Activated naive CD4-positive, alpha-beta T cell (primary cell): ENCODE measurements at places on chromosomes 5 and 9.

DNA sequence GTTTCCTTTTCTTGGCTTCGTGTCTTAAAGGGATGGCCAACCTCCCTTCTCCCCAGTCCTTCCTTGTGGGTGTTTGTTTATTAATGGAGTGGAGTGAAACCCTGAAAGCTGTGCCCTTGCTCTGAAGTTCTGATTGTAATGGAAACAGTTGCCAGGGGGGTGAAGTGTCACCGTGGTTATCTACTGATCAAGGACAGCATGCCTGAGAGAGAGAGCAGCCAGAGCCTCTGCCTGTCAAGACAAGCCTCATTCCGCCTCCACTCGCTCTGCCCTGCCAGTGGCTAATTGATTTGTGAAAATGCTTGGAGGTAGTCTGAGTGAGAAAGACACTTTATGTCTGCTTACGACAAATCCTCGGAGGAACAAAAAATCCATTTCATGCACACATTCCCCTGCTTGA lies 143.7 kb upstream of the SLC30A5 start:
- no peak for DNase-seq

DNA sequence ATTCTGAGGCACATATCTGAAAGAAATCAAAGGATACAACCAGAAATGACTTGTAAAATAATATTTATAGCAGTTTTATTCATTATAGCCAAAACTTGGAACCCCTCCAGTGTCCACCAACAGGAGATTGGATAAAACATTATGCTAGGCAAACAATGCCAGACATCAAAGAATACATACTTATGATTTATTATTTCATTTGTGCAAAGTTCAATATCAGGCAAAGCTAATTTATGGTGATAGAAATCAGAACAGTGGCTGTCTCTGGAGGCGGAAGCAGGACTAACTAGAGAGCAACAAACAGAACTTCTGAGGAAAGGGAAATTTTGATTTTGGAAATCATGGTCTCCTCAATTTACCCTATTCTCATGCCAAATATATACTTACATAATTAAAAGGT lies 193.1 kb downstream of the ICE1 start:
- no peak for DNase-seq

DNA sequence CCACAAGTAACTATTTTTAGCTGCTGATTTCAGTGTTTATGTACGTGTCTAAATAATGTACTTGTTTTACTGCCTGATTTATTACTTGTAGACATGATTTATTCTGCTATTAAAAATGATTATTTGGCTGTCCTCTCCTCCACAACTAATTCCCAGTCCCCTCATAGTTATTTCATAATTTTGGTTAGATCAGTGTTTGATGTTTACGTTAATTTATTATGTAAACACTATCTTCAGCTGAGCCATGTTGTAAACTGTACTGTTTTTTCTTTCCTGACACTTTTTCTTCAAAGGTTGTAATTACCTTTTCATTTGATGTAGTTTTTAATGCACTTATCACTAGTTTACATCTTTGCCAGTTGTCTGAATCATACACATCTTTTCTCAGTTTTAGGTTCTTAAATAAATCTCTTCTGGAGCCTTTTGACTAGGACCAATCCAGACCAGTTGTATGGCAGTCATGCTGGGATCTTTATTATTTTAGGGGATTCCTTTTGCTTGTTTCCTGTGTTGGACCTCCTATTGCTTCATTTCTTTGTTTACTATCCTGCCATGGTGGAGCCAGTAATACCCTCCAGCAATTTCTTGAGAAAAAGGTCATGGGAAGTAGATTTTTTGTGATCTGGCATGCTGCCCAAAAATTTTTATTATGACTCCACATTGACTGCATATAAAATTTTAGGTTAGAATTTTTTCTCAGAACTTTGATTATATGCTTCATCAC lies 16.1 kb downstream of the AP3S1 start:
- DNase-seq, result no peak

DNA sequence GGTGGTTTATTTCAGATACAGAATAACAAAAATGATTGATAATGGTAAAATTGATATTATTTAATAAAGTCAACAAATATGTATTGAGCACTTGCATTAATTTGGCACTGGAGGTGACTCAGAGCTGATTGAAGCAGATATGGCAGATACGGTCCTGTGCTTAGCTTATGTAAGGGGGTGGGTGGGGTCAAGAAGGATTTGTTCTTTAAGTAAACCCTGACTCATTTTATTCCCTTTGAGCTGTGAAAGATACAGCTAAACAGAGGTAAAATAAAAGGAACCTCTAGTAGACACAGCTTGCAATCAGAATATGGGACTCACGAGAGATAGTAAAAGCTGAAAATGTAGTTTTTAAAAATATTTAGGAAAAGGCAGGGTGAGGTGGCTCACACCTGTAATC lies 201.3 kb upstream of the CLINT1 start:
- DNase-seq, result no peak

DNA sequence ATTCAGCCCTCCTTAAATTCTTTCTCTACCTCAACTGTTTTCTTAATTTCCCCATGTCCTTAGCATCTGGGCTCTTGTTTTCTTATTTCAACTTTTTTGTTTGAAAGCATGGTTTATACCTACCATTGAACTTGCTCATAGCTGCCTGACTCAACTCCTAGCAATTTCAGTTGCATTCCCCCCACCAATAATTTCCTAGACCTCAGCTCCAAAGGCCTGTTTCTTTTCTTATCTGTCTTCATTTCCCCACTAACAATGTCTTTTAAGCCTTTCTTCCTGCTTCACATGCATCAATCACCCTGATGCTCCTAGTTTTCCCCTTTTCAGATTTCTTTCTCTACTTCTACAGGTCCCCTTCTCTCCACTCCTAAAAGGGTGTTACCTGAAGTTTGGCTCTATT lies 129.7 kb upstream of the PDE4D start:
- DNase-seq, result no peak

- no peak for DNase-seq
These were observed 102.2 kb downstream of the MAP1B start for GRCh38 chr5:72209147-72210115.

DNA sequence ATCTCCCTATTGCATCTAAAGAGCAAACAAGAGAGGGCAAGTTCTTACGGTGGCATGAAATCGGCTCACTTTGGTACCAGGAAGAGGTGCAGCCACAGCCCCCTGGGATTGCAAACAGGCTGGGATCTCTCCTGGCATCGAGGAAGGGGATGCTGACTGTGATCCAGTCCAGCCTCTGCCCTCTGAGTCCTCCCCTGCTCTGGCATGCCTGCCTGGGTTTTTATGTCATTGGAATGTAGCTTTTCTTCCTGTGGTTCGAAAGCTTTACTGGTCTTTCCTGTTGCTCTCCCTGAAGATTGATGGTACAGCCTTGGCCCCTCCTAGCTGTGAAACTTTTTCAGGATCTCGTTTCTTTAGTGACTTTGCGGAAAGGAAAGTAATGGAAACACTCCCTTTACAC lies 6.6 kb downstream of the SLC46A2 start:
- no peak for DNase-seq

DNA sequence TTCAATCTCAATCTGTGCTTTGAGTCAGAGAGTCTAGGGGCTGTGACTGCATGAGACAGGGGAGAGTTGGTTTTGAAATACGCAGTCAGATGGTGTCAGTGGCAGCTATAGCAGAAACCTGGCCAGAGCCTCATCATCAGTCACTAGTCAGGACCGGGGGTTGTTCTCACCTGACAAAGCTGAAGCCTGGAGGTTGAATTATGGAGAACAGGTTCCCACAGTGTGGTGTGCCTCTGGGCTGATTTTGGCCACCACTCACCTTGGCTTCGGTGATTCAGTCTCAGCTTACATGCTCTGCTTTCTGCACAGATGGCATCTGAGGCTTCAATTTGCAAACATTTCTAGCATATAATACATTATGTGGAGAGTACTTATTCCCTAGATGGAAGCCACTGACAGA lies 387.3 kb downstream of the YTHDC2 start:
- DNase-seq, result no peak

GRCh38 chr9:5631026-5631425 lies 2.1 kb downstream of the RIC1 start:
- DNase-seq, result no peak

DNA sequence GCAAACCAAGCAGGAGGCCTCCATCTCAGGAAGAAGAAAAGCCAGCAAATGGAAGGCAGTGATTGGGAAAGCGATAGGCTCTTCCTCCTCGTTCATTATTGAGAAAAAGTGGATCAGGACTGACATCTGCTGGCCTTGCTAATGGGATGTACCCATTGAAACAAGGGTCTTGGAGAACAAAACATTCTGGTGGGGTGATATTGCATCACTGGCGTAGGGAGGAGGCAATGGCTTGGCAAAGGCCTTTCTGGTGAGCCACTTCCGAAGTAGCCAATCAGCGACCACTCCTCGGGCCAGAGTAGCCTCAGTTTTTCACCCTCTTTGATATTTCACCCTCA lies 86.7 kb upstream of the NFIB start:
- no peak for DNase-seq

GRCh38 chr9:125262294-125262991 lies 817 bp downstream of the GAPVD1 start:
- DNase-seq, result no peak

DNA sequence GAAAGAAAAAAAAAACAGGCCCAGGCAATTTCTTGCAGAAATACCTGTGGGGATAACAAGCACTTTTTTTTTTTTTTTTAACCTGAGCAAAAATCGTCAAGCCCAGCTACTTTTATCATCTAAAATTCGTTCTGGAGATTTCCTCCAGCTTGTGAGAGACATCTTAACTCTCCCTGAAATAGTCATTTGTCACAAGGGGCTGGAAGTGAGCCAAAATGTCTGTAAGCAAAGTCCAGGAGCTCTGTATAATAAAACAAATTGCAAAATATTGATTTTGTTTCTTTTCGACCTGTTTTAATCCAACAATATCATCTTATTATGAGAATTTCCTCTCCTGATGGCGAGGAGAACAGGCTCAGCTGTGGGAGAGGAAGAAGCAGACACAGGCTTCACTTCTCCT lies 168.4 kb downstream of the TTLL11 start:
- no peak for DNase-seq

DNA sequence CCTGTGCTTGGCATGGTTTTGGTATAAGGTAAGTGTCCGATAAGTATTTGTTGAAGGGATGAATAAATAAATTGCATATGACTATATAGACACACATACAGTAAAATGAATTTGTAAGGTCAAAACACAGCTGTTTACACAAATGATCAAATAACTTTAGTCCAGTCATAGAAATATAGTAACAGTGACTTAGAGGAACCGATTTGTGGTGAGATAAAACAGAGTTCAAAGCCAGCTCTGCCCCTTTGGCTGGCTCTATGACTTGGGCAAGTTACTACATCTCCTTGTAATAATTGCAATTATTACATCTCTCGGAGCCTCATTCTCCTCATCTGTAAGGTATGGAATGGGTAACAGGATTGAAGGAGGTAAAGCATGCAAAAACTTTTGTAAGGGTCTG lies 384.0 kb downstream of the PLK2 start:
- DNase-seq, result no peak

DNA sequence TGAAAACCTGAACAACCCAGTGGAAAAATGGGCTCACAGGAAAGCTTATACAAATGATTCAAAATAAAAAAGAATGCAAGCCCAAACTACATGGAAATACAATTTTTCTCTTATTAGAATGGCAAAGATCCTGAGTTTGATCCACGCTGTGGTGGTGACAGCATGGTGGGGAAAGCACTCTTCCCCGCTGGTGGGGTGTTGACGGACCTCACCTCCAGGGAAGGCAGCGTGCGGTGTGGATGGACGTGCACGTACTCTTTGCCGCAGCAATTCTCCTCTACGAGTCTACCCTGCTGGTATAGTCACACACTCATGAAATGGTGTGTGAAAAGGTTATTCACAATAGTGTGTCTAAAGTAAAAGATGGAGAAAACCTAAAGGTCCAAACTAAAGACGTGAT lies 5.9 kb upstream of the ZFP62 start:
- DNase-seq, result no peak

- DNase-seq, result no peak
These were observed 198.2 kb downstream of the KIF4B start for GRCh38 chr5:155211764-155212163.

DNA sequence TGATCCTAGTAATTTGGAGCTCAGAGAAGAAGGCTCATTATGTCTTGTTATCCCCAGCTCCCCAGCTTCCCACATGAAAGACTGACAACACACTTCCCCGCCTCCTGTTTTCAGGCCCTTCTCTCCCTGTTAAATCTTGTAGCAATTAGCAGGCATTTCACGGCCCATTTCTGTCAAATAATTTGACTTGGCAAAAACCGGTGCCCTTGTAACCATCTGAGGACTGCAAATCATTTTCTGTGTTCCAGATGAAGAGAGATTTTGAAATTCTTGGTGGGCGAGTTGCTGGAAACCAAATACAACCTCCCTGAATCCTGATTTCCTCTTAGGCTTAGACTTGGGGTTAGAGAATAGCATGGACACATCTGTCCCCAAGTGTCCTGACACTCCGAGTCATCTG lies 109.7 kb downstream of the MSX2 start:
- no peak for DNase-seq

DNA sequence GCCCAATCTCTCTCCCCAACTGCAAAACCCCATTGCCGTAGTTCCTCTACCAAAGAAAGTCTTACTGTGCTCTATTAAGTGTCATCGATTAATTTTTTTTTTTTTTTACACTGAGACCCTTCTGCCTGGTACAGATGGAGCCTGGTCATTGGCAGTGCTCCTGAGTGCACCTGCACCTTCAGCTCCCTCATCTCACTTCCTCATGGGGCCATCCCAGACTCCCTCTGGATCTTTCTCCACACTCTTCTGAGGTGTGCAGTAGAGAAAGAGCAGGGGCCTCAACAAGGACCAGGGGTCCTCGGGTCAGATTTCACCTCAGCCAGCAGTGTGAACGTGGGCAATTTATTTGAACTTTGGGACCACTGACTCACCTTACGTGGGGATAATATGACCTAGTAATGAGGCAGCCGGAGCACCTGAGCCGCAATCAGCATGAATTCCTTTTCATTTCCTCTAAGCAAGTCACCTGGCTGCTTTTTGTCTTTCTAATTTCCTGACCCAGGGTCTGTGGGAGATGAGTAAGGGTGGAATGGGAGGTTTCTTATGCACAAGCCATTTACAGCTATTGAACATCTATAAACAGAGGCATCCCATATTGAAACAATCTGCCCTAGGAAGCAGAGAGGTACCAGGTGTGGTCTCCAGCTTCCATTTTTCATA lies 22.3 kb upstream of the GABRP start:
- DNase-seq, result no peak

DNA sequence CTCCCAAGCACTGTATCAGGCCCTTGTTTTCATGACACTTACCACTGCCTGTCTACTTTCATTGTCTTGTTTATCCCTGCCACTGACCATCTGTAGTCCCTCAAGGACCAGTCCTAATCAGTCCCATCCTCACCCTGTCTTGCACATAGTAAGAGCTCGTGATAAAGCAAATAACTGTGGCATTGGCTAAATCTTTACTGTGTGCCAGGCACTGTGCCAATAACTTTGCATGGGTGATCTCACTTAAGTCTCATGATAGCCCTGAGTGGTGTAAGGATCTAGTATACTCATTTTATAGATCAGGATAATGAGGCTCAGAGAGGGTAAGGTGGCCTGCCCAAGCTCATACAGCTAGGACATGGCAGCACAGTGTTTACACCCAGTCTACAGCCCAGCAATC lies 5.6 kb downstream of the CDX1 start:
- DNase-seq, result no peak

- DNase-seq, result no peak
These were observed 16.7 kb downstream of the PDLIM4 start for GRCh38 chr5:132274050-132274792.

- no peak for DNase-seq
These were observed 117.0 kb downstream of the NXNL2 start for GRCh38 chr9:88651682-88652633.

GRCh38 chr9:100671898-100672297 lies 94.0 kb downstream of the CAVIN4 start:
- no peak for DNase-seq

GRCh38 chr9:110999379-110999778 lies 38.9 kb downstream of the LPAR1 start:
- no peak for DNase-seq

GRCh38 chr5:94040591-94041148 lies 299.3 kb upstream of the POU5F2 start:
- DNase-seq, result no peak
